ENCODE measurements at places on chromosomes 6 and 20. TPM values are rescaled to one million over a fixed set of nuclear protein-coding genes. Genes with fewer than 3 reads are reported as not detected.

- H3K4me1 ChIP-seq, result no peaks in the 10 kb centered on the region
- H3K27ac ChIP-seq, result no peak overlapping the region
- no peaks in the 10 kb centered on the region for H3K36me3 ChIP-seq
- no peak overlapping the region for H3K4me3 ChIP-seq
- no peaks in the 10 kb centered on the region for H3K27me3 ChIP-seq
These were observed 29.6 kb downstream of the QKI start for GRCh38 chr6:163444077-163444476.

Gene TAAR5
- total RNA-seq, result not detected

GRCh38 chr6:38503032-38503773, 136.5 kb downstream of the BTBD9 start:
- no peak overlapping the region for H3K27ac ChIP-seq
- no peaks in the 10 kb centered on the region for H3K27me3 ChIP-seq
- H3K4me1 ChIP-seq, result no peaks in the 10 kb centered on the region
- no peaks in the 10 kb centered on the region for H3K36me3 ChIP-seq
- no peak overlapping the region for H3K4me3 ChIP-seq

Gene BMP5
- total RNA-seq, result not detected

Gene FILIP1
- not detected for total RNA-seq
